Adrenal gland (tissue), 19 donors: ENCODE measurements at places on chromosomes 4 and X.

- DNase-seq: no peak
These were observed 26.1 kb downstream of the LAMTOR3 start for GRCh38 chr4:99868126-99868596.

DNA sequence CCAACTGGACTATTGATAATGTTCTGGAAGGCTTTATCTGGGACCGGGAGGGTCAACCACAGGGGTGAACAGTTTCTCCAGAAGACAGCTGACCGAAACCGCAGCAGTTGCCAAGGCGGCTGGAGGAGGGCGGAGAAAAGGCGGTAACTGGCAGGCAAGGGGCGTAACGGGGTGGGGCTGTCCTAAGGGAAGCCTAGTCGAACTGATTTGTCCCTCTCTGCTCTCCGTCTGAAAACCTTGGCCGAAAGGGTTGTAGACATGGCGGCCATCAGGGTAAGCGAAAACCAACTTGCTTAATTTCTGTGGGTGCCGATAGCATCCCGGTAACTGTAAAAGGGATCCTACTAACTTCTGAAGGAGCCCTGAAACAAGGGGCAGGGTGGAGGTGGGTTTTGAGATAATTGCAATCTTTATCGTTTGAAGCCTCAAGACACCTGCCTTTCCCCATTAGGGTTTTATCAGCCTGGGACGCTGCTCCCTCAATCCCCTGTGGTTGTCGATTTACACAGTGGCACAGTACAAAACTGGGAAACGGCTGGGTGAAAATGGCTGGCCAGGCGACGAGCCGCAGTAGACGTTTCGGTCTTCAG is at the start of gene APOOL:
APOOL (plus strand) TSS at position 223 of the 590 bp plus-strand sequence; CDS start at position 259, 36 bp downstream.
- peak; percentile 94 for DNase-seq

DNA sequence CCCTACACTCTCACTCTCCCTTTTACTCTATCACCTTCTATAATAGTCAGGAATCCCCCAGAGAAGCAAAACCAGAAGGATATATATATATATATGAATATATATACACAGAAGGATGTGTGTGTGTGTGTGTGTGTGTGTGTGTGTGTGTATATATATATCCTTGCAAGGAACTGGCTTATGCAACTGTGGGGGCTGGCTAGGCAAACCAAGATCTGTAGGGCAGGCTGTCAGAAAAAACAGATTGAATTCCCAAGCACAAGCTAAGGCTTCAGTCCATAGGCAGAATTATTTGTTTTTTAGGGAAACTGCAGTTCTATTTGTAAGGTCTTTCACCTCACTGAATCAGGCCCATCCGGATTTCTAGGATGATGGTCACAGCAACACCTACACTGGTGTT is 13.0 kb upstream of the KLHL2 start:
- DNase-seq: no peak

DNA sequence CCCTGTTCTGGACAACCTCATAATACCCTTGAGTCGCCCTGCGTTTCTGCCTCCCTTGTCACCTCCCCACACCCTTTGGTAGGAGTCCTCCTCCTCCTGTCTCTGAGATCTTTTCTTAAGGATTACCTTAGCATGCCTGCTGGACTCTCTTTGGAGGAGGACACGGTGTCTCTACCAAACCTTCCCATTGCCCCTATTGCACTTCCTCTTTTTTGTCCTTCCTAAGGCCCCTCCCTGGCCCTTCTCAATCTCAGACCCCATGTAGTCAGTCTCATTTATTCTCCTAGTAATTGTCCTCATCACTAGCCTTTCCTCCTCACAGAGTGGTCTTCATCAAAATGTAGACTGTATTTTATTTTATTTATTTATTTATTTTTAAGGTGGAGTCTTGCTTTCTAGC is 335.0 kb upstream of the SFRP2 start:
- no peak for DNase-seq

DNA sequence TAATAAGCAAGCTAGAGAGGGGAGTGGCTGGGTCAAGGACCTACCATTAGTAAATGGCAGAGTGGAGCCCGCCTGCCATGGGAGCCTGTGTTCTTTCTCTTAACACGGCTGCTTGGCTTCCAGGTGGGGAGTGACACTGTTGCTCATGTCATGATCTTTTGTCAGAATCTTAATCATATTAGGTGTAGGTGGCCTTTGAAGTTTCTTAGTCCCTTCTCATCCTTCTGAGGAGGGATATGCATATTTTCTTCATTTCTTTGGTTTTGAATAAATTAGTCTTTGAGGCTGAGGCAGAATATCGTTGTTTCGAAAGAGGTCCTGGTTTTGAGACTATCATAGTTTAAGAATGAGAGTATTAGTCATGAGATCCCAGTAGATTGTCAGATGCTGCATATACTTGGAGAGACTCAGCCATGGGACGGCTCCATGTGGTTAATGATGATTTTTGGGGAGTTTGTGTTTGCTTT is 28.9 kb downstream of the SNX25 start:
- no peak for DNase-seq

DNA sequence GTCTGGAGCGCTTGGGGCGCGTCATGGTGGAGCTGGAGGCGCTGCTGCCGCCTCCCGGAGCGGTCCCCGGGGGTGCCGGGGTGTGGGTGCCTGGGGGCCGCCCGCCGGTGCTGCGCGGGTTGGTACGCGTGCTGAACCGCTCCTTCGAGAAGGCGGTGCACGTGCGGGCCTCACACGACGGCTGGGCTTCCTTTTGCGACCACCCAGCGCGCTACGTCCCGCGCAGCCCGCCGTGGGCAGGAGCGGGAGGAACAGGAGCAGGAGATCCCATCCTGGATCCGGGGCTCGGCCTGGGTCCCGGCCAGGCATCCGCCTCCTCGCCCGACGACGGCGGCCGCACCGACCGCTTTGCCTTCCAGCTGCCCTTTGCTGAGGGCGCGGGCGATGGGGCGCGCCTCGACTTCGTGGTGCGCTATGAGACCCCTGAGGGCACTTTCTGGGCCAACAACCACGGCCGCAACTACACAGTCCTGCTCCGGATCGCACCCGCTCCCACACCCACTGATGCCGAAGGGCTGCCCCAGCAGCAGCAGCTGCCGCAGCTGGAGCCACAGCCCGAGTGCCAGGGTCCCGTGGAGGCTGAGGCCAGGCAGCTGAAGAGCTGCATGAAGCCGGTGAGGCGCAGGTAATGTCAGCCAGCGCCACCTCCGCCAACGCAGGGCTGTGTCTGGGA is 792 bp downstream of the PPP1R3F start:
- DNase-seq: no peak
